Astrocyte (in vitro differentiated cells and primary cell): ENCODE measurements at places on chromosomes 7 and 10. TPM values are rescaled to one million over a fixed set of nuclear protein-coding genes. Genes with fewer than 3 reads are reported as not detected.

DNA sequence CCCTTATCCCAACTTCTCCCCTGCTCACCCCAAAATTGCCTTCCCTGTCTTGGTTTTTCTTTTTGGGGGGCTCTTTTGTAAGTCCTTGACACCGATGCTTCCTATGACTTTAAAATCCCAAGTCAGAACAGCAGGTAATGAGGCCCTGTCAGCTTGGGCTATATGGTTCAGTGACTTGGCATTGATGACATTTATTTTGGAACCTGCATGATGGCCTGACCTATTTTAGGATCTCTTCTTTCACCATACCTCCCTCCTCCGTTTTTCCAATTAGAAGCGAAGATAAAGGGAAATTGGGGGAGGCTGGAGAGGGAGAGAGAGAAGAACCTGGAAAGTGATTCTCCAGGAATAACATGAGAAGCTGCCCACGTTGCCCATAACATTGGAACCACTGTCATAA, 424.9 kb upstream of the AUTS2 start:
- no peak for DNase-seq

Gene LIPF
- not detected in 2 replicates for total RNA-seq

DNA sequence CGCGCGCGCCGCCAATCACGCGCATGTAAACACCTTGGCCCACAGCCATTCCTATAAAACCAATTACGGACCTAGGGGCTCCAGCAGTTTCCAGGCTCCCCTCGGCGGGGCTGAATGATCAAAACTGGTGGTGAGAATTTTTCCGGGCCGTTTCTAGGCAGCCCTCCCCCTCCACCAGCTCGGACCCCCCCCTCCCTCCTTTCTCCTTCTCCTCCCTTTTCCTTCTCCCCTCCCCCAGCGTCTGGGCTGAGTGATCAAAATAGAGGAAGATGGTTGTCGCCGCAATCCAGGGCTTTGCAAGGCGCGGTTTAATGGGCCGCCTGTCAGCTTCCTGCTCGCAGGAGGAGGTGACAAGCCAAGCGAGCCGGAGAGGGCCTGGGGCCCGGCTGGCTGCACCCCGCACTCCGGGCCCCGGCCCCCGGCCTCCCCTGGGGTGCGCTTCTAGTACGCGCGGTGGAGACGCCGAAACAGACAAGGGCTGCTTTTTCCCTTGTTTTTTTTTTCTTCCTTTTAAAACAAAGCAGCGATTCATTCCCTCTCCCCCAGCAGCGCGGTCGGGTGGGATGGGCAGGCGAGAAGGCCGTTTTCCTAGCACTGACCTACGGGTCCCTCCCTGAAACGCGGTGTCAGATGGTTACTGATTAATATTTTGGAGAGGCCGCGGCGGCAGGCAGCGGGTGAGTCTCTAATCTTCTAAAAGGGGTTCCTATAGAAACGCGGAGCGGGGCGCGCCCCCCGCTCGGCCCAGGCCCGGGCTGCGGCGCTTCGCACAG, 528 bp upstream of the TNRC18 start:
- DNase-seq, result peak; percentile 96

Gene TECTB
- not detected in 2 replicates for total RNA-seq

Gene CTAGE8
- total RNA-seq, result 0.96 and 0.98 TPM in 2 replicates

GRCh38 chr10:88841316-88842111, 10.1 kb downstream of the ANKRD22 start:
- no peak for DNase-seq

DNA sequence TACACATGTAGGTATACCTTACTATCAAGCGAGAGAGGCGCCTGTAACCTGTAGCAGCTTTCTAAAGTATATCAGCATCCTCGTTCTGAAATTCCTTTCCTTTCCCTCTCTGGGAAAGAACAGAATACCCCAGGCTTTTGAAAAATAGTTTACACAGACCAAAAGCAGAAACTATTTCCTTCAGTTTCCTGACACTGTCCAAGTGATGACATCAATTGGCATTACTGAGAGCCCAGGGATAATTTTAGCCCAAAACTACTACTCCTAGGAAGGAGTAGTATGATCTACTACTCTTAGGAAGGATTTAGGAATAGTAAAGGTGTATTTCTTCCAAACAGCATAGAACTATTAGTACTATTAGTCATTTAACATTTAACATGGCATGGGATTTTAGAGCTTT, 6.0 kb downstream of the GNG11 start:
- no peak for DNase-seq

- no peak for DNase-seq
These were observed 722 bp downstream of the UPF2 start for GRCh38 chr10:12041766-12042408.

DNA sequence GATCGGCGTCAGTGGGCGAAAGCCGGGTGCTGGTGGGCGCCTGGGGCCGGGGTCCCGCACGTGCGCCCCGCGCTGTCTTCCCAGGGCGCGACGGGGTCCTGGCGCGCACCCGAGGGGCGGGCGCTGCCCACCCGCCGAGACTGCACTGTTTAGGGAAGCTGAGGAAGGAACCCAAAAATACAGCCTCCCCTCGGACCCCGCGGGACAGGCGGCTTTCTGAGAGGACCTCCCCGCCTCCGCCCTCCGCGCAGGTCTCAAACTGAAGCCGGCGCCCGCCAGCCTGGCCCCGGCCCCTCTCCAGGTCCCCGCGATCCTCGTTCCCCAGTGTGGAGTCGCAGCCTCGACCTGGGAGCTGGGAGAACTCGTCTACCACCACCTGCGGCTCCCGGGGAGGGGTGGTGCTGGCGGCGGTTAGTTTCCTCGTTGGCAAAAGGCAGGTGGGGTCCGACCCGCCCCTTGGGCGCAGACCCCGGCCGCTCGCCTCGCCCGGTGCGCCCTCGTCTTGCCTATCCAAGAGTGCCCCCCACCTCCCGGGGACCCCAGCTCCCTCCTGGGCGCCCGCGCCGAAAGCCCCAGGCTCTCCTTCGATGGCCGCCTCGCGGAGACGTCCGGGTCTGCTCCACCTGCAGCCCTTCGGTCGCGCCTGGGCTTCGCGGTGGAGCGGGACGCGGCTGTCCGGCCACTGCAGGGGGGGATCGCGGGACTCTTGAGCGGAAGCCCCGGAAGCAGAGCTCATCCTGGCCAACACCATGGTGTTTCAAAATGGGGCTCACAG, 1.1 kb downstream of the EGFR start:
- no peak for DNase-seq

GRCh38 chr10:86795353-86795752, 38.9 kb downstream of the BMPR1A start:
- peak; percentile 88 for DNase-seq

- no peak for DNase-seq
These were observed 31.1 kb upstream of the ABCA13 start for GRCh38 chr7:48140001-48140681.

GRCh38 chr10:69496352-69497230, 45.3 kb downstream of the TSPAN15 start:
- no peak for DNase-seq

GRCh38 chr7:100585511-100586265, at the start of gene LRCH4:
Gene LRCH4, minus strand, starts transcription at chr7:100586129. Its CDS starts 29 bp downstream, at chr7:100586100.
- DNase-seq, result no peak

GRCh38 chr7:135322571-135323340, 89.1 kb downstream of the STRA8 start:
- DNase-seq, result no peak

GRCh38 chr10:101367569-101368453, 13.8 kb downstream of the BTRC start:
- DNase-seq, result peak; percentile 92

- no peak for DNase-seq
These were observed 85.9 kb downstream of the TRIL start for GRCh38 chr7:28872226-28872625.

GRCh38 chr10:124711145-124711544, 33.0 kb downstream of the FAM53B start:
- no peak for DNase-seq

DNA sequence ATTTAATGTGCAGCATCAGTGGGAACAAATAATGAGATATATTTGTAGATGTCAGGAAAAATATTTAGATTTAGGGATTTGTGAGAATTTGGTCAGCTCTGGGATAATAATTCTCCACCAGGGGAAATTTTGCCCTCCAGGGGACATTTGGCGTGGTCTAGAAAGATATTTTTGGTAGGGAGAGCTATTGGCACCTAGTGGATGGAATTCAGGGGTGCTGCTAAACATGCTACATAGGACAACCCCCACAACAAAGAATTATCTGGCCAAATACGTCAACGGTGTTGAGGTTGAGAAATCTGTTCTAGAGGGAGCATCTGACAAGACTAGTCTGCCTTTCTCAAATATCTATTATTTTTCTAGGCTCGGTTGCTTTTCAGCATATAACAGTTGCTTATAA, 2.1 kb downstream of the ADK start:
- peak; percentile 35 for DNase-seq

- DNase-seq, result no peak
These were observed 105.1 kb downstream of the C10orf90 start for GRCh38 chr10:126565441-126565840.

- DNase-seq, result no peak
These were observed 32.7 kb upstream of the STEAP4 start for GRCh38 chr7:88339195-88339922.

DNA sequence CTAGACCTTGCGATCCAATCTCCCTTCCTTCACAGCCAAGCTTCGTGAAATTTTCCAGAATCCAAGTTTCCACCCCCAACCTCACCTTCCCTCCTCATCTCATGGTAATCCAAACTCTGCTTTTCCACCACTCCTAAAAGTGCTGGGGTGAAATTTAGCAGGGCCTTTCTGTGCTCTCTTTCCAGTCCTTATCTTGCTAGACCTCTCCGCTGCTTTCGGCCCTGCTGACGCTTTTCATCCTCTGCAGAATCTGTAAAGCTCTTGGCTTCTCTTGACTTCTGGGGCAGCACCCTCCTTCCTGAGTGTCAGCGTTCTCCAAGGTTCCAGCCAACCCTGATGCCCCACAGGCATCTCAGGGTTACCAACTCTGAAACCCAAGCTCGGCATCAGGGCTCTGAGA, 7.7 kb downstream of the PLAC9 start:
- no peak for DNase-seq

Gene GSAP
- 2.7 and 4.1 TPM in 2 replicates for total RNA-seq

Gene MMD2
- not detected in 2 replicates for total RNA-seq

- peak; percentile 11 for DNase-seq
These were observed 46.8 kb downstream of the CAMK2B start for GRCh38 chr7:44278451-44279161.

DNA sequence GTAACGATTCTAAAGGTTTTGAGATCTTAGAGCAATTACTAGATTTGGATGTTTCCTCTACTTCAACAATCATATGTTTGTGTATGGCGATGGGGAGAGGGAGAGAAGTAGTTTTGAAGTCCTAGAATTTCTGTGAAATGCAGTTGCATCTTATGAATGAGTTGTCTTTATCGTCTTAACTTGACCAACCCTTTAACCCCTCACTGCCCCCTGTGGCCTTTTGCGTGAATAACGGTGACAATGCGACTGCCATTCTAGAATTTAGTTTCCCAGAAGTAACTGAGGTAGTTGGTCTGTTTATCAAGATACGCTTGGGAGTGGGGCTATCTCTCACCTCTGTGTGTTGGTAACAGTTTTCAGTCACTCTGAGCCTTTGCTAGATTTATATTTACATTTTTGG, 204.6 kb downstream of the HDAC9 start:
- no peak for DNase-seq

- no peak for DNase-seq
These were observed 14.3 kb downstream of the ARHGAP12 start for GRCh38 chr10:31914370-31914769.

- peak; percentile 75 for DNase-seq
These were observed 6.6 kb downstream of the CPA2 start for GRCh38 chr7:130273081-130273932.

DNA sequence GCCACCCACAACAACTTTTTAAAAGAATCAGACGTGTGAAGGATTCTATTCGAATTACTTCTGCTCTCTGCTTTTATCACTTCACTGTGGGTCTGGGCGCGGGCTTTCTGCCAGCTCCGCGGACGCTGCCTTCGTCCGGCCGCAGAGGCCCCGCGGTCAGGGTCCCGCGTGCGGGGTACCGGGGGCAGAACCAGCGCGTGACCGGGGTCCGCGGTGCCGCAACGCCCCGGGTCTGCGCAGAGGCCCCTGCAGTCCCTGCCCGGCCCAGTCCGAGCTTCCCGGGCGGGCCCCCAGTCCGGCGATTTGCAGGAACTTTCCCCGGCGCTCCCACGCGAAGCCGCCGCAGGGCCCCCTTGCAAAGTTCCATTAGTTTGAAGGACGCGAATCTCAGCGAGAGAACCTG, 461 bp upstream of the HTRA1 start:
- DNase-seq, result no peak

- DNase-seq, result no peak
These were observed 153.0 kb upstream of the PPP2R2D start for GRCh38 chr10:131747791-131748190.

Gene FANK1
- 9.7 and 12.1 TPM in 2 replicates for total RNA-seq

Gene CD36
- total RNA-seq, result 1.7 and 2.6 TPM in 2 replicates

DNA sequence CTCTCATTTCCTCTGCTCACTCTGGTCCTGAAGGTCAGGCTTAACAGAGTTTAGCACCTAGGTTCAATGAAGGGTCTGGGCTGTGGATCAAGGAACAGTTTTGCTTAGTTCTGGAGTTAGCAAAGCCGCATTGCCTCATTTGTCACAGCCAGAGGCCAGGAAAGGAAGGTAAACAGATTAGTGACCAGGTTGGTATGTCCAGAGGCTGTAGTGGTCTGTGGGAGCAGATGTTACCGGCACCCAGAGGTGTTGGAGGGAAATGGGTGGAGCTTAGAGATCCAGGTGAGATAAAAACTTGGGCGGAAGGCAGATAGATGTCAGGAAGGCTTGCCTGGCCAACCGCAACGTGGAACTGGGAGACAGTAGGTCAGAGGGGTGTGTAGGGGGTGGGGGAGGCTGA, 36.6 kb upstream of the ZMIZ2 start:
- DNase-seq, result no peak

DNA sequence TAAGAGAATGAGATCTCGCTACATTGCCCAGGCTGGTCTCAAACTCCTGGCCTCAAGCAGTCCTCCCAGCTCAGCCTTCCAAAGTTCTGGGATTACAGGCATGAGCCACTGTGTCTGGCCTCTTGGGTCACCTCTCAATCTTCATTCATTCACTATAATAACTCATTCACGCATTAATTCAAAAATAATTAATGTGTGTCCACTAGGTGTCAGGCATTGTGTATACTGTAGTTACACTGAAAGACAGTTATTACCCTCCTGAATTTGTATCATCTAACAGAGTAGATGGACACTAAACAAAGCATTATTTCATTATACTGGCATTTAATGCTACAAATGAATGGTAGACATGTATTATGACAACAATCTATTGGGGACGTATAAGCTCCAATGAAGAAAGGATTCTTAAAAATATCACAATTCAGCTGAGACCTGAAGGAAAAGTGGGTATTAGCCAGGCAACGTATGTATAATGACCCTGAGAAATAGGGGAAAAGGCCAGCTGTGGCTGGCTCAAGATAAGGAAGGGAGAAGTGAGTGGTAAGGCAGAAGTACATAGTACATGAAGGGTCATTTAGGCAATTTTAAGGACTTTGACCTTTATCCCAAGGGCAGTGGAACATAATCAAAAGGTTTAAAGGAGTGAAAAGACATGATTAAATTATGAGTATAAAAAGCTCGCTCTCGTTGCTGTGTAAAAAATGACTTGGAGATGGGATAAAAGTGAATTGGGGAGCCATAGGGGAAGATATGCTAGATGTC, 150.7 kb downstream of the BTAF1 start:
- no peak for DNase-seq
